Activated CD8-positive, alpha-beta memory T cell treated with anti-CD3 and anti-CD28 coated beads, Interleukin-2, amount 10 ng/mL, durations not matched to agents 7 days and 5 days (primary cell): ENCODE measurements at places on chromosomes 3 and 15.

- no peak for DNase-seq
- no peak overlapping the region for H3K4me3 ChIP-seq
- H3K27ac ChIP-seq = peak overlapping the region; percentile 97
- no peaks in the 10 kb centered on the region for H3K27me3 ChIP-seq
These were observed 17.3 kb downstream of the ZDHHC19 start for GRCh38 chr3:196193736-196194541.

- no peak for DNase-seq
- no peak overlapping the region for H3K27ac ChIP-seq
- H3K4me3 ChIP-seq = no peak overlapping the region
- no peaks in the 10 kb centered on the region for H3K36me3 ChIP-seq
- peaks cover 17% of the 10 kb centered on the region for H3K27me3 ChIP-seq
- peaks cover 7% of the 10 kb centered on the region for H3K4me1 ChIP-seq
These were observed 17.3 kb downstream of the LTF start for GRCh38 chr3:46447228-46447985.

DNA sequence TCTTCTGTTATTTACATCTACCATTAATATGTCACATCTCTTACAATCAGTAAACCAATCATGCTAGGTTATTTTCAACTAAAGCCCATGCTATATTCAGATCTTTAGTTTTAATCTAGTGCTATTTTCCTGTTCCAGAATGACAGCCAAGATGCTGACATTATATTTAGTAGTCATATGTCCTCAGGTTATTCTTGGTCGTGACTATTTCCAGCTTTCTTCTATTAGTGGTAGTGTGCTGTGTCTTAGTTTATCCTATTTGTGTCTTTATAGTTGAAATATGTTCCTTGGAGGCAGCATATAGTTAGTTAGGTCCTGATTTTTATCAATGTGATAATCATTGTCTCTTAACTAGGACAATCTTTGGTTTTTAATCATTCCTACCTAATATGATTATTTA lies 566.5 kb downstream of the CADM2 start:
- no peak overlapping the region for H3K27ac ChIP-seq
- H3K27me3 ChIP-seq = no peaks in the 10 kb centered on the region
- no peak for DNase-seq

GRCh38 chr15:66879531-66880368 lies 177.7 kb downstream of the SMAD6 start:
- H3K4me3 ChIP-seq = no peak overlapping the region
- peaks cover 20% of the 10 kb centered on the region for H3K27me3 ChIP-seq
- DNase-seq = peak; percentile 33
- no peak overlapping the region for H3K27ac ChIP-seq

DNA sequence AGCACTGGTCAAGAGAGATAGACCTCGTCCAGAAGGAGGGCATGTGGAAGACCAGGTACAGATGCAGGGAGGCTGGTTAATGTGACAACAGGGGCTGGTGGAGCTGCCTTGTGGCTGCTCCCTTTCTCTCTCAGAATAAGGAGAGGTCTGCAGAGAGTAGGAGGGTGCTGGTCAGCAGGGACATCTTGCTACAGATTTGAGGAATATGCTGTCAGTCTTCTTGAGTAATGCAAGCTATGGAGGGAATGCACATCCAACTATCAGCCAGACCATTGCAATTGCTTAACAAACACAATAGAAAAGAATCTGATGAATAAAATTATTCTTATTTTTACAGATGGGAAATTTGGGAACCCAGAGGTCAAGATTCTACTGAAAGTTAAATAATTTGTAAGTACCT lies 20.3 kb upstream of the SIAH2 start:
- H3K4me1 ChIP-seq = peaks cover 45% of the 10 kb centered on the region
- no peak for DNase-seq
- peaks cover 2% of the 10 kb centered on the region for H3K36me3 ChIP-seq
- no peak overlapping the region for H3K4me3 ChIP-seq

- H3K27me3 ChIP-seq = no peaks in the 10 kb centered on the region
- peaks cover 20% of the 10 kb centered on the region for H3K36me3 ChIP-seq
- H3K4me3 ChIP-seq = peak overlapping the region; percentile 52
- H3K4me1 ChIP-seq = peaks cover 44% of the 10 kb centered on the region
- H3K27ac ChIP-seq = peak overlapping the region; percentile 80
- DNase-seq = peak; percentile 81
These were observed 437 bp downstream of the KLF13 start for GRCh38 chr15:31326875-31327668.

- no peak for DNase-seq
- H3K4me3 ChIP-seq = no peak overlapping the region
- H3K4me1 ChIP-seq = no peaks in the 10 kb centered on the region
- no peak overlapping the region for H3K27ac ChIP-seq
- no peaks in the 10 kb centered on the region for H3K27me3 ChIP-seq
- H3K36me3 ChIP-seq = no peaks in the 10 kb centered on the region
These were observed 20.7 kb downstream of the DUOX1 start for GRCh38 chr15:45150481-45150880.

- H3K27ac ChIP-seq = no peak overlapping the region
- H3K4me1 ChIP-seq = no peaks in the 10 kb centered on the region
- H3K36me3 ChIP-seq = no peaks in the 10 kb centered on the region
- H3K27me3 ChIP-seq = peaks cover 30% of the 10 kb centered on the region
- no peak overlapping the region for H3K4me3 ChIP-seq
These were observed 15.6 kb downstream of the CYP19A1 start for GRCh38 chr15:51322621-51323296.

DNA sequence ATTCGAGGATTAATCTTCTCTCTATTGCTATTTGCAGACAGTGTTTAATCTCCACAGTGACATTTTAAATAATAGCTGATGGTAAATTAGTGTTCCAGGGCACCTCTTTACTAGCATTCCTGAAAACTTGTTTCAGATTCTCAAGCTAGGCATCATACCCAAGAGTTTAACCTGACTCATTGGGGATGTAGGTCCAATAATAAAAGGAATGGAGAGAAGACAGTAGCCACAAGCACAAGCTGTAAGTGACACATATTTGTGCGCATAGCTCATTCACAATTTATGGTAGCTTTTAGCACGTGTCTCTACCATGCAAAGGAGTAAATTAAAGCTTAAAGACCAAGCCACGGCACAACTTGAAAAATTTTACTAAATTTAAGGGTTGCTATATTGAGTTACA lies 171.3 kb upstream of the FAM3D start:
- H3K27me3 ChIP-seq = peaks cover 2% of the 10 kb centered on the region
- no peaks in the 10 kb centered on the region for H3K36me3 ChIP-seq
- no peaks in the 10 kb centered on the region for H3K4me1 ChIP-seq
- H3K27ac ChIP-seq = no peak overlapping the region
- no peak for DNase-seq

DNA sequence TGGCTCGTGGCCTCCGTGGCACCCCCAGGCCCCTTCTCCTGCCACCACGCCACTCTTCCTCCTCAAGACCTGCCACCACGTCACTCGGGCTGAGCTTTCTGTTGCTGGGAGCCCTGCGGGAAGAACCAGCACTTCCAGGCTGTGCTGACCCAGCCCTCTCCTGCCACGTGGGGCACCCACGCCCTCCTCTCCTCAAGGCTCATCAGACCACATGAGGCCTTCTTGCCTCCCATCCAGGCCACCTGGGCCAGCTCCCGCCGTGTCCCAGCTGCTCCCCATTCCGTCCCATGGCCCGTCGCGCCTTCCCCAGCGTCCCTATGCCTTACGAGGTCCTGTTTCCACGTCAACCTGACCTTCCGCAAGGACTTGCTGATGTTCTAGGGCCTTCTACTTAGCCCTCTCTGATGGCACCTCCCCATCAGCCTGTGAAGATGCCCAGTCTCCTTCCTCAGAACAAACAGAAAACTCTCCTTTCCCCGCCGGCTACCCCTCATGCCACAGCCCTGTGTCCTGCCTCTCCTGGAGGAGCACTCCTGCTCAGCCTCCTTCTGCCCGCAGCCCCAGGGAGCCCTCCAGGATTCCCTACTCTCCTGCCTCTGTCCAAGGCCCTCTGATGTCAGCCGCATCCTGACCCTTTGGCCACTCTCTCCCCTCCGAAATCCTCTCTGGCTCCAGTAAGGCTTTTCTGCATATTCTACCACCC lies 71.1 kb upstream of the BLM start:
- H3K4me3 ChIP-seq = no peak overlapping the region
- H3K27ac ChIP-seq = peak overlapping the region; percentile 58
- H3K27me3 ChIP-seq = no peaks in the 10 kb centered on the region

DNA sequence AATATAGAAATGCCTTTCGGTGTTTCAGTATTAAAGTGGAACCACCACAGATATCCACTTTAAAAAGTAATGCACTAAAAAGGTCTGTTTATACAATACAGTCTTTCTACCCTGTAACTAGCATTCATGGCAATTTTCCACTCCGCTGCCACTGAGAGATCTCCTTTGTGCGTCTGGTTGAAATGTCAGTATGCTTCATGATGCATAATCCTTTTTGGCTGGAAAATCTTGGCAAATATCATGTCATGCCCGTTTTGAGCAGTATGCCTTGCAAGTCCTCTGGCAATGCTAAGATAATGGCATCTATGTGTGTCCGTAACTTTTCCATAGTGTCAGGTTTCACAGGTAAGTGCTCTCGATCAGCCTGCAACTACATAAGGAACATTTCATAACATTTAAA lies 30.8 kb upstream of the ARF4 start:
- H3K27ac ChIP-seq = no peak overlapping the region
- no peaks in the 10 kb centered on the region for H3K4me1 ChIP-seq
- DNase-seq = no peak
- H3K4me3 ChIP-seq = no peak overlapping the region
- H3K36me3 ChIP-seq = peaks cover 44% of the 10 kb centered on the region

GRCh38 chr15:25775317-25775912 lies 87.7 kb downstream of the ATP10A start:
- peaks cover 13% of the 10 kb centered on the region for H3K4me1 ChIP-seq
- peak; percentile 31 for DNase-seq
- H3K27ac ChIP-seq = no peak overlapping the region
- no peak overlapping the region for H3K4me3 ChIP-seq
- peaks cover 11% of the 10 kb centered on the region for H3K36me3 ChIP-seq

DNA sequence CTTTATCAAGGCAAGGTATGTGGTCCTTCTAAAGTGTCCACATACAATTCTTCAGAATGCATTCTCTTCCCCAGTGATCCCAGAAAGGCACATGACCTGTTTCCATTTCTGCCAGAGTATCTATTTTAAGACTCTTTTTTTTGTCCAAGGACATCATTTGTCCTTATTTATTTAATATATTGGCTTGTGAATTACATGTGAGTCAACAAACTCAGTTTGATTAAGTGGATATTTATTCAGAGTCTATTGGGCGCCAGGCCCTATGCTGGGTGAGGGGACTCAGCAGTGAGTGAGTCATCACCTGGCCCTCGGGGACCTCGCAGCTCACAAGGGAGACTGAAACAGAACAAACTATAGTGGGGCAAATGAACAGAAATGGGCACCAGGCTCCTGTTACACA lies 136.8 kb downstream of the SNRK start:
- no peaks in the 10 kb centered on the region for H3K27me3 ChIP-seq
- no peak overlapping the region for H3K27ac ChIP-seq
- H3K4me1 ChIP-seq = no peaks in the 10 kb centered on the region
- peaks cover 7% of the 10 kb centered on the region for H3K36me3 ChIP-seq
- H3K4me3 ChIP-seq = no peak overlapping the region

GRCh38 chr3:99859825-99860224 lies 42.2 kb downstream of the CMSS1 start:
- no peaks in the 10 kb centered on the region for H3K27me3 ChIP-seq
- no peak overlapping the region for H3K27ac ChIP-seq
- peaks cover 22% of the 10 kb centered on the region for H3K36me3 ChIP-seq
- peaks cover 53% of the 10 kb centered on the region for H3K4me1 ChIP-seq
- no peak overlapping the region for H3K4me3 ChIP-seq

- DNase-seq = peak; percentile 91
- peak overlapping the region; percentile 69 for H3K4me3 ChIP-seq
- peak overlapping the region; percentile 91 for H3K27ac ChIP-seq
- H3K27me3 ChIP-seq = no peaks in the 10 kb centered on the region
- H3K4me1 ChIP-seq = peaks cover 92% of the 10 kb centered on the region
- peaks cover 31% of the 10 kb centered on the region for H3K36me3 ChIP-seq
These were observed 11.0 kb downstream of the TEX264 start for GRCh38 chr3:51682079-51682478.

DNA sequence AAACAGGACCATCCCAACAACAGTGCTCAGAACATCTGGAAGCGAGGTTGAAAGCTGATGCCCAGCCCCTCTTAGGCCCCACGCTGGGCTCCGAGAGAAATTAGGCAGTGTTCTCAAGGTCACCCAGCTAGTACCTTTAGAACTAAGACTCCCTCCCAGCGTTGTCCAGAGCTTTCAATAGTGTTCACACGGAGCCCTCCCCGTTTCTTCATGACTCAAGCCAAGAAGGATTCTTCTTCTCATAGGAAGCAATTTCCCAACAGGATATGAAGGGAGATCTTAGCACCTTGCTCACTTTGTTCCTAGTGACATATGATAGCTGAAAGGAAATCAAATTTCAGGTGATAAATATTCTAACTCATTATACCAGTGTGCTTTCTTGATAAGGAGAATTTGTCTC lies 244.2 kb upstream of the ST8SIA2 start:
- H3K4me3 ChIP-seq = no peak overlapping the region
- no peaks in the 10 kb centered on the region for H3K36me3 ChIP-seq
- H3K27me3 ChIP-seq = no peaks in the 10 kb centered on the region
- H3K27ac ChIP-seq = no peak overlapping the region
- DNase-seq = no peak
